GM13976 (cell line): ENCODE measurements at places on chromosomes 11 and 22.

DNA sequence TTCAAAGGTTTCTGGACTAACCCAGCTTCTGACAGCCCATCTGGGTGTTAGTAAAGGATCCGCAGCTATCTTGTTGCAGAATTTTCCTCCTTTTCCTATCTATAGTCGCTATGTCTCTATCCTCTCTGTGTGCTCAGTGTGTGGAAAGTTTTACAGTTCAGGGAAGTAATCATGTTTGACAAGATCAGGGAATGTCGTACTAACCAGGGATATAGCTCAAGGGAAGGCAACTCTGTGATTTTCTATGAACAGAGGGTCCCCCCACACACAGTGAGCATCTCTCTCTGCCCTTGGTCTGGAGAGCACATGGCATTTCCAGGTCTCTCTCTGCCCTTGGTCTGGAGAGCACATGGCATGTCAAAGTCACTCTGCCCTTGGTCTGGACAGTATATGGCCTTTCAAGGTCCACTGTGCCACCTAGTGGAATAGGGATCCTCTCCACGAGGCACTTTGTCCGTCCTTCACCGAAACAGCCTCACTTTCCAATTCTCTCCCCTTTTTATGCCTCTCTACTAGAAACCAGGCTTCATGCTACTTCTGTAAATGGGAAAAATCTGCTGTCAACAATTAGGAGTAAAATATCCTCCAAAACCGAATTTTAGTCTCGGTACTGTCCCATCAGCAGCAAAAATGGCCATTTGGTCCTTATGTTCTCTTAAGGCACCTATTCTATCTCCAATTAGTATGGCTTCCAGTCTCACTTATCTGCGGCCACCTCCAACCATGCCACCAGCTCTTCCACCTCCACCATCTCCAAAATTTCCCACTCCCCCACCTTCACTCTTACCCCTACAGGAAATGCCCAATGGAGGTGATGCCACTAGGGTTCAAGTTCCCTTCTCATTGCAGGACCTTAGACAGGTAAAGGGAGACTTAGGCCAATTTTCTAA, 88.7 kb downstream of the IGLL5 start:
- DNase-seq, result no peak

GRCh38 chr22:22463855-22464540, 44.5 kb downstream of the ZNF280B start:
- DNase-seq, result peak; percentile 62

- no peak for DNase-seq
Measured at GRCh38 chr11:84671325-84671999, 955.7 kb downstream of the DLG2 start.

- no peak for DNase-seq
Measured at GRCh38 chr11:103541186-103541795, 432.1 kb downstream of the DYNC2H1 start.

DNA sequence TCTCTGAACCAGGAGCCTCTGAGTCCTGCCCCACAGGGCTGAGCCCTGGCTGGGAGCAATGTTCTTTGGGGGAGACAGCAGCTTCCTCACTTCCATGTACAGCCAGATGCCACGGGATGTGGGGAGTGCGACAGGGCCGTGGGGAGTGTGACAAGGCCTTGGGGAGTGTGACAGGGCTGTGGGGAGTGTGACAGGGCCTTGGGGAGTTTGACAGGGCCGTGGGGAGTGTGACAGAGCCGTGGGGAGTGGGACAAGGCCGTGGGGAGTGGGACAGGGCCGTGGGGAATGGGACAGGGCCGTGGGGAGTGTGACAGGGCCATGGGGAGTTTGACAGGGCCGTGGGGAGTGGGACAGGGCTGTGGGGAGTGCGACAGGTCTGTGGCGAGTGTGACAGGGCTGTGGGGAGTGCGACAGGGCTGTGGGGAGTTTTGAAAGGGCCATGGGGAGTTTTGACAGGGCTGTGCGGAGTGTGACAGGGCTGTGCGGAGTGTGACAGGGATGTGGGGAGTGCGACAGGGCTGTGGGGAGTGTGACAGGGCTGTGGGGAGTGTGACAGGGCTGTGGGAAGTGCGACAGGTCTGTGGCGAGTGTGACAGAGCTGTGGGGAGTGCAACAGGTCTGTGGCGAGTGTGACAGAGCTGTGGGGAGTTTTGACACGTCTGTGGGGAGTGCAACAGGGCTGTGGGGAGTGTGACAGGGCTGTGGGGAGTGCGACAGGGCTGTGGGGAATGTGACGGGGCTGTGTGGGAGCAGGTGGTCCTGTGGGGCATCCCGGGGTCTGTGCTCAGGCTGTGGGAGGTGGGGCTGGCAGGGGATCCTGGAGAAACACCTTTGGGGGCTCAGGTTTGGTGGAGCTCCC, 6.6 kb upstream of the KRTAP5-6 start:
- no peak for DNase-seq

- DNase-seq, result no peak
Measured at GRCh38 chr11:111612224-111612623, 10.0 kb downstream of the SIK2 start.

DNA sequence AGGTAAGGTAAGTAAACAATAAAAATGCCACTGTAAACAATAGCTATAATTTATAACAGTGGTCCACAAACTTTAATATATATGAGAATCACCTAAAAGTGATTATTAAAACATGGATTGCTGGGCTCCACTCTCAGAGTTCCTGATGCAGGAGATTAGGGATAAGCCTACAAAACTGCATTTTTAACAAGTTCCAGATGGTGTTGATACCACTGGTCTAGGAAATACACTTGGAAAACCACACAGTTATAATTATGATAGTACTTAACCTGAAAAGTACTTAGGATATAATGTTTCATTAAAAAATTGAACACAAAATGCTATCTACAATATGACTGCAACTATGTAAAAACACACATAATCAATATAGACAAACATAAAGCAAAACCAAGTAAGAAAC, 20.4 kb downstream of the FCHSD2 start:
- DNase-seq, result no peak

- DNase-seq, result no peak
Measured at GRCh38 chr22:36304429-36304828, 51.5 kb downstream of the APOL1 start.

GRCh38 chr11:70414341-70415100, 16.2 kb downstream of the CTTN start:
- no peak for DNase-seq

GRCh38 chr11:77421041-77421723, 52.7 kb downstream of the PAK1 start:
- no peak for DNase-seq

- DNase-seq, result no peak
Measured at GRCh38 chr11:12160231-12160630, 49.8 kb downstream of the MICAL2 start.

GRCh38 chr11:8228231-8228630, 35.4 kb downstream of the LMO1 start:
- DNase-seq, result no peak

DNA sequence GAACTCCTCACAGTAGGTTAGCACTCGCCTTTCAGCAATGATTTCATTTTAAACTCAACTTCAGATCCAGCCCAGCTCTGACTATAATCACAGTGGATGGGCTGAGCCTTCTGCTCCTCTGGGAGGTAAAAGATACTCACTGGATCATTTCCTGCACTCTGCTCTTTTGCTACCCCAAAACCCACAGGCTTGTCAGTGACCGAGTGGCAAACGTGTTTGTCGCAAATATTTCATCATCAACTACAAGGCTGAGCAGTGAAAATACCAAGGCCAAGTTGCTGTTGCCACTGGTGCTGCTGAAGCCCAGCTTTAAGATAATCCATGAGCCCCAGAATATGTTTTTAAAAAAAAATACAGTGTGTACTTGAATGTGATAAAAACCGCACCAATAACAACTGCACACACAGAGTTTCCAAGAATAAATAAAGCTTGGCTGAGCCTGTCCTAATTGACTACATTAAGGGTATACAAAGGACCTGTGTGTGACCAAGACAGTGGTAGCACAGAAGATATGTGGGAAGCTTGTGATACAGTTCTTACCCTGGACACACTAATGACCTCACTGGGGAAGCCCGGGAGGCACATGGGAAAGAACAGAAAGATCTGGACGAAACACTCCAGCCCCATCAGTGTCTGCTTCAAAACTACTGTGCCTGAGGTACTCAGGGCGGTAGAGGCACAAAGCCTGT, 41.3 kb downstream of the ABTB2 start:
- DNase-seq, result no peak

DNA sequence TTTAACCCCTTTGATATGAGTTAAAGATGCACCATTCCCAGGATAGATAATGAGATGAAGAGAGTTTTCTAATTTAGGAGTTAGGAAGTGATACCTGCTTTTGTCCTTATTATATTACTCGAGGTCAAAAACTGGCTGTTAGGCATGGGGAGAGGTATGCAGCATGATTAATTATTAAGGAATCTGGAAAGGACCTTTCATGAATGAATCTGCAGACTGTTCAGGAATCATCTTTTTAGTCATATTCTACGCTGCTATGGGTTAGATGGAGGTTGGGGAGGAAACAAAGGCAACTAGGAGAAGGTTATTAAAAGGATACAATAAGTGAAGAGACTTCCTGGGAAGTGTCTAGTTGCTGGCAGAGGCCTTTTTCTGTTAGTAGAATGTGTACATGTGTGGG, 492.4 kb upstream of the CCDC90B start:
- no peak for DNase-seq

GRCh38 chr11:132559331-132560036, 972.8 kb downstream of the OPCML start:
- no peak for DNase-seq
